Skeletal muscle cell (primary cell): ENCODE measurements at places on chromosomes 4 and X.
A peak's percentile ranks its signal among the peaks of the same experiment; 100 is the strongest.

DNA sequence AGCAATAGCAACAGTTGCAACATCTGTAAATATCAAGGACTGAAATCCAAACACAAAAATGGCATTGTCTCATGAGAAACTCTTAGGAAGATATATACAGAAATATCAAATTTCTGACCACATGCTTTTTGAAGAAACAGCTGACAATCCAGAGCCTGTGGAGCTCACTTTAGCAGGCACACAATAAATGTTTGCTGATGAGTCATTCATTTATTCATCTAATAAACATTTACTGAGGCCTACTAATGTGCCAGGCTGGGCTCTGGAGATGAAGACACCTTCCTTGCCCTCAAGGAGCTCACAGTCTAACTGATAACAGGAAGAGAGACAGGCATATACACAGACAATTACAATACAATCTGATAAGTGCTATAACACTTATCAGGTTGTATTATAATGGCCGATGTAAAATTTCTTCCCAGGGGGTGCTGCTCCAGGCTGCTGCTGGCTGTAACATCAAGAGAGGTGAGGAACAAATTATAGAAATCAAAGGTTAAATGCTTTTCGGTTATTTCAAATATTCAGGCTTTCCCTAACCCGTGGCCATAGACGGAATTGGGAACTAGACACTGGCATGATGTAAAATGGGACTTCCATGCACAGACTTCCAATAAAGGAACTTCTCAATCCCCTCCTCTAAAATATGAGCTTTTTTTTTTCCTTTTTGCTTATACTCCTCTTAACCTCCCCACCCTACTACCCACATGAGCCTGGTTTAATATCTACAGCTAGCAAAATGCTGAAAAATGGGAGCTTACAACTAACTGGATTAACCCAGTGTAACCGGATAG lies 16.8 kb upstream of the ZCCHC13 start:
- DNase-seq, result peak; percentile 19

DNA sequence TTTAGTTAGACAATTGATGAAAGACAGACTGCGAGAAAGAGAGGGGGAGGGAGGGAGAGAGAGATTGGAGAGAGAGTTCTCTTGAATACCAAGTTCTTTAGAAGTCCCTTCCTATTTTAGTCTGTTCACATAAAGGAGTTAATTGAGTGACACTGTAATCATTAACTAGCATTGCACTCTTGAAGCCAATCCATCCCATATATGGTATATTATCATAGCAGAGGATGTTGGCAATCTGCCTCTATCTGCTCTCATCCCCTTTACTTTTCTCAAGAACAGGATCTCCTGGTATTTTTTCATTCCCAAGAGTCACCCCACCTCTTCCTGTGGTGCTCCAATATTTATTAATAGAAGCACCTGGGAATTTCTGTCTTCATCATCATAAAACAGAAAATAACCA lies 959.6 kb upstream of the NDST4 start:
- DNase-seq, result no peak

- DNase-seq, result no peak
Measured at GRCh38 chr4:102601586-102602227, 100.5 kb downstream of the NFKB1 start.

DNA sequence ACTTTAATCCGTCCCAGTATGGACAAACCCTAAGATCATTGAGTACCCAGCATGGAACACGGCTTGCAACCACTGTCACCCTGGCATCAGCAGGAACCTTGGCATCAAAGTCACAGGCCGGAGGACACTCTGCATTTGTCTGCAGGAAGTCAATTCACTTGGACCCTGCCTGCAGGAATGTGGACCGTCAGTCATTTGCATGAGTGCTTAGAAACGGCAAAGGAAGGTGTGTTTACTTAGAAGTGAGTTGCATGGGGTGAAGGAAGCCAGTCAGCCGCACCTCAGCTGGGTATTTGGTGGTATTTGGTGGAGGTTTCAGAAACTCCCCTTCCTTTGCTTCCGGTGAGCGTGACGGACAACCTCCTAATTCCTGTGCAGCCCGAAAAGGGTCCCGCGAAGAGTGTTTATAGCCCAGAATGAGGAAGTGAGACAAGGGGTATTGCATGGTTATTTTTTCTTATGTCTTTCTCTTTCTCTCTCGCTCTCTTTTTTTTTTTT lies 15.5 kb downstream of the P2RY8 start:
- DNase-seq, result no peak

DNA sequence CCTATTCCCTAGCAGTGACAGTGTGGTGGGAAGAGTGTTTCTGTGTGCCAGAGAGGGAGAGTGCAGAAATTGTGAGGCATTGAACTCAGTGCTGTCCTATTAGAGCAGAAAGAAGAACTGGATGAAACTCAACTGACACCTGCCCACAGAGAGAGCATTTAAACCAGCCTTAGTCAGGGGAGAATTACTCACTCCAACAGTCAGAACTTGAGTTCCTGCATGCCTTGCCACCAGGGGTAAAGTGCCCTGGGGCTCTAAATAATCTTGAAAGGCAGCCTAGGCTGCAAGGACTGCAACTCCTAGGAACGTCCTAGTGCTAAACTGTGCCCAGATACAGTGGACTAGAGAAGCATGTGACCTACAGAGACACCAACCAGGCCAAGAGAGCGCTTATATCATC lies 12.8 kb downstream of the CYSLTR1 start:
- DNase-seq, result no peak

DNA sequence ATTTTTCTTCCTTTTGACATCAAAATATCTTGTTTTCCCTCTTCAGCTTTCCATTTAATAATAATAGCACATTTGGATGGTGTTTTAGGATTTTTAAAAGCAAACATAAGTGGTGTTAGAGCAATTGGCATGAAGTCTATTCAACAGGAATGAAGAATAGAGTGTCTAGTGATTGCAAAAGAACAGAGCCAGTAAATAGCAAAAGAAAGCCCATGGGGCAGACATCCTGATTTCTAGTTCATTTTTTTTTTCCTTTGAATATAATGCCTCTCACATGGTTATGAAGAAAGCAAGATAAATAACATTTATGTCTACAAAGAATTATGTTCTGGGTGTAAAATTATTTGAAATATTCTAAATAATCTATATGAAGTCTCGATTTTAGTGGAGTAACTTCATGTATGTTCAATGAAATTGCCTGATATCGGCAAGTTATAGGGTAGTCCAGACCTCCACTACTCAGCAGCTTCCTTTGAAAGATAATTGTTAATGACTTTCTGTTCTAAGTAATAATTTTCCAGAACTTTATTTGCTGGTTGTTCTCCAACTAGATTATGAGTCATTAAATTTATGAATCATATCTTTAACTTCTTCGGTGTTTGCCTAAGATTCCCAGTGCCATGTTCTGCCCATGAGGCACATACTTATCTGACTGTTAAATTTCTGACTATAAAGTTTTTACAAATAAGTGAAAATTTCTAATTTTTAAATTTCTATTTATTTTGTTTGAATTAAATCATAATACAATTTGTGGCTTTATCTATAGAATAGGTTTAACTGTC lies 587.9 kb downstream of the TLL1 start:
- no peak for DNase-seq

DNA sequence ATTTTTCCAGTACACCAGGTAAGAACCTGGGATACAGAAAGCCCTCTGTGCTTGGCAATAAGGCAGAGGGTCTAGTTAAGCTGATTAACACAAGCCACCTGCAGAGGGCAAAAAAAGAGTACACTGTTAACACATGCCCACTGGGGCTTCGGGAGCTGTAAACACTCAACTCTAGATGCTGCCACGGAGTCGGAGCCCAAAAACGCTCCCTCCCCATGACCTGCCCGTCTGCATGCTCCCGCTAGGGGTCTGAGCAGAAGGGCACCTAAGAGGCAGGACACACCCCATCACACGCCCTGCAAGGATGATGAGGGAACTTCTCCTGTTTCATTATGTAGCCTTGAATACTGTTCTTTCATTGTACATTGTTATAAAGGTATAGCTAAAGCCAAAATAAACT lies 715.6 kb upstream of the AADAT start:
- no peak for DNase-seq

DNA sequence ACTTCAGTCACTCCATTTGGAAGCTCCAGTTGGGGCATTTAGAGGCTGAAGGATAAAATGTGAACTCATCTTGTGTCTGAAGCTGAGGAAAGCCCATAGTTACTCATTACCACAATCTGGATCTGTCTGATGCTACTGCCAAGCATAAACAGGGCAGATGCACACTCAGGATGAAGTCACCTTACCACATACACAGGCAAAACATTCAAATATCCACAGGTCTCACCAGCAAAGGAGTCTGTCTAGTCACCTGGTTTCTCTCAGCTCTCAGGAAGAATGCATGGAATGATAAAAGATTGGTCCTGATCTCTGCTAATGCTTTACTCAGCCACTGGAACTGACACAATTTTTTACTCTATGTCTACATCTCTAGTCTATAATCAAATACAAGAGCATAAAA lies 13.0 kb upstream of the ODAPH start:
- peak; percentile 54 for DNase-seq

DNA sequence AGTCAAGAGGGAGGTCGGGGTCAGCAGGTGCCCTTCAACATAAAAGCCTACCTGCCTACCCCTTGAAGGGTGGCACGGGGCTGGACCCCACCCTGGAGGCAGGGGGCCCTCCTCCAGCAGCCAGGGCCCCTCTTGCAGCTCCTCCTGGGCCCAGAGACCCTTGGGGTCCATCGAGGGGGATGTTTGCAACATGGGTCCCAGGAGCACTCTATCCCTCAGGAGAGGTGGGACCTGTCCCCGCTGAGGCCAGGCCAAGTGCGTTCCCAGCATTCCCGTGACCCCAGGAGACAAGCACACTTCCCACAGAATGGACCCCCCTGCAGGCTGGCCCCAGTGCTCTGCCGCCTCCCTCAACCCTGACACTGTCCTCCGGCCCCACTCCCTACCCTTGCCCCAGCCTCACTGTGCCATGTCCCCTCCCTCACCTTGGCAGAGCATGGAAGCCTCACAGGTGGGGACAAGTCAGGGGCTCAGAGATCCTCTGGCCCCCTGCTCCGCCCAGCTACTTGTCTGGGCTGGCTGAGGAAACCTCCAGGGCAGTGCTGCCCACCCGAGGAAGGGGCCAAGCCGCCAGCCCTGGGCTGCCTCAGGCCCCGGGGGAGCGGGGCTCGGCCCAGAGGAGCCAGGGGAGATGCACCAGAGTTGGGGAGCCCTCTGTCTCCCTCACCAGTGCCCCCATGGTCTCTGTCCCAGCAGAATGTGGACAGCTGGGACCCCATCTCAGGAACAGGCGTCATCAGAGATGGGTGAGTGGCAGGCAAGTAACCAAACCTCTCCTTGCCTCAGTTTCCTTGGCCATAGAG lies 2.2 kb downstream of the MXD4 start:
- DNase-seq, result no peak

DNA sequence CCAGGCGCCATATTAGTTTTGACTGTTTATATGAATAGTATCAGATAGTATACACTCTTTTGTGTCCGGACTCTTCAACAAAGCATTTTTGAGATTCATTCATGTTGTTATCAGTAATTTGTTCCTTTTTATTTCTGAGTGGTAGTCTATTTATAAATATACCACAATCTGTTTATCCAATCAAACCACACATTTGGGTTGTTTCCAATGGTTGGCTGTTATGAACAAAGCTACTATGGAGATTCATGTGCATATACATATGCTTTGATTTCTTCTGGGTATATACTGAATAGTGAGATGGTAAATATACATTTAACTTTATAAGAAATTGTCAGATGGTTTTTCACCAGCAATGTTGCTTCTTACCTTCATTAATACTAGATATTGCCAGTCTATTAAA lies 36.8 kb upstream of the TAPT1 start:
- no peak for DNase-seq

GRCh38 chr4:56348576-56348975 lies 38.7 kb downstream of the AASDH start:
- no peak for DNase-seq

DNA sequence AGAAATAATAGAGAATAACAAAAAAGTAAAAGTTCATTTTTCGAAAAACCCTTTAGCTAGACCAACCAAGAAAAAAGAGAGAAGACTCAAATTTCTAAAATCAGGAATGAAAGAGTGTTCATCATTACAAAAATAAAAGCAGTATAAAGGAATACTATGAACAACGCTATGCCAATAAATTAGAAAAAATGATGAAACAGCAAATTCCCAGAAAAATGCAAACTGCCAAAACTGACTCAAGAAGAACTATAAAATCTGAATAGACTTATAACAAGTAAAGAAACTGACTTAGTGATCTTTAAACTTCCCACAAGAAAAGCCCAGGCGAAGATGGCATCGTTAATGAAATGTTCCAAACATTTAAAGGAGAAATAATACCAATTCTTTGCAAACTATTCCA lies 3.1 kb upstream of the ZCCHC13 start:
- no peak for DNase-seq

DNA sequence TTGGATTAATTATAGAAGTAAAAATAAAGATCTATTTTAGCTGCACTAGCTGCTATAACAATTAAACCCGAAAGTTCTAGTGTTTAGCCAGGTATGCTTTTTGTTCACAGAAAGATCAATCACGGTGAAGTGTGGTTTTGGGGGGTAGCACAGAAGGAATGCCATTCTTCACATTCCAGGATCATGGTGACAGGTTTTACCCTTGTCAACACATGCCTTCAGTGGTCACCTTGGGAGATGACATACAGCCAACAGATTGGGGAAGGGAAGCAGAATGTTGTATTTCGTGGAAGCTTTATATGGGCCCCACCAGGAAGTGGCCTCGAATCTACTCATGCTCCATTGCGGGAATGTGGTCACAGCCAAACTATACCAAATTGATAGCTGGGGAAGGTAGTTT lies 753.6 kb downstream of the RAPGEF2 start:
- DNase-seq, result no peak

DNA sequence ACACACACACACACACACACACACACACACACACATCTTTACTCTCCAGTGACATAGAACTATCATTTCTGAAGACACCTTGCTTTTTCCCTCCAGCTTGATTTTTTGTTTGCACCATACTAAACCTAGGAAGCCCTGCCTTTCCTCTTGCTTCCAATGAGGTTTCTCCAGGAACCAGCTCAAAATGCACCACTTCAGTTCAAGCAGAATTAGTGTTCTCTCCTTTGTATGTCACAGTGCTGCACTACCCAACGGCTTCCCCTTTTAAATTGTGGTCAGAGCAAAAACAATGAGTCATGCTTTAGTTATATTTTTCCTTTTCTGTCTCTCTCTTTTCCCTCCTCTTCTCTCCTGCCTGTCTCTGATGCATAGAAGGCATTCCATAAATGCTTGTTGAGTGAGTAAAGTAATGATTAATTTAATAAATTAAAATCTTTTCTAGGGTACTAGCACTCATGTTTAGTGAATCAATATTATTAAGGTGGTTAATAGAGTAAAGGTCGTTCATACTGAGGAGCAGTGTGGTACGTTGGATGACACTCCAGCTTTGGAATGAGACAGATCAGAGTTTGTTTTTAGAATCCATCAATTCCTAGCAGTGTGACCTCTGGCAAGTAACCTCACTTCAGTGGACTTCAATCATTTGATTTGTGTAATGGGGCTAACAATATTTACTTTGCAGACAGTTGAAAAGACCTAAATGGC lies 5.9 kb downstream of the RTL3 start:
- DNase-seq, result peak; percentile 58

GRCh38 chrX:22323541-22323940 lies 50.8 kb downstream of the CBLL2 start:
- DNase-seq, result peak; percentile 43
